ENCODE measurements at places on chromosomes 1 and 21.

- DNase-seq = no peak
Measured at GRCh38 chr1:57040811-57041210, 75.0 kb upstream of the C8B start.

DNA sequence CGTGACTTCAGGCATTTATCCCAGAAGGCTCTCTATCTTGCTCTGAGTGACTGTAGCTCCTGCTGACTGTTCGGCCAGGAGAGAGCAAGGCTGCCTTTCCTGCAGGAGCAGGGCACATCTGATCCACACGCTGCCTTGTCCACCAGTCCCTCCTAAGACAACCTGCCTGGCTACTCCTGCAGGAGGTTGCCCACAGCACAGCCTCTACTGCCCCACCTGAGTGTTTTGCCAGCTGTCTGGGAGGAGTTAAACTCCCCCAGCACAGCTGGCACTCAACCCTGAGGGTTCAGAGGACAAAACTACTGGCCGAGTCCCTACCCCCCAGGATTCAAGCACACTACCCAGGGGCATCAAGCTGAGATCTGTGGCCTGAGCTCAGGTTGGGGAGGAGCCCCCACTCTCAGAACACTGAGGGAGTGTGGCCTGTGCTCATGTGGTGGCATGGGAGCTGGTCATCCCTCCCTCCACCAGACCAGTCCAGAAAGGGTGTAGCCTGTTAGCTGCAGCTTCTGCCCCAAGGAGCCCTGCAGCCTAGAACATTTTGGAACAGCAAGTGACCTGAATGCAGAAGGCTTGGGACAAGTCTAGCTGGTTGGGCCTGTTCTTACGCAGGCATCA lies 237.3 kb downstream of the SLC44A5 start:
- DNase-seq = no peak

DNA sequence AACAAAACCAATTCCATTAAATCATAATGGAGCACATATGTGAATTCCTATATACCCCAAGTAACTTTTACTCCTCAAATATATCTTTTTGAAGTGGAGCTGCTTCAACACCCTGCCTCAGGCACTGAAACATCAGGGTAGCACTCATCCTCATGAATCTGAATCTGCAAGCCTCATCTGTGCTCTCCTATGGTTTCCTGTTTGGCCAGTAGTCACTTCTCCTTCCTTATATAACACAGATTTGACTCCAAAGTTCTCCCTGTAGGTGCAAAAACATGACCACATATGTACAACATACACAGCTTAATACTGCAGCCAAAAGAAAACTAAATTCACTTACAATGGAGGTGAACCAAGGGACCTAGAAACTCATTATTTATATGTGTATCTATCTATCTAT lies 7.2 kb downstream of the TRIT1 start:
- no peak for DNase-seq

DNA sequence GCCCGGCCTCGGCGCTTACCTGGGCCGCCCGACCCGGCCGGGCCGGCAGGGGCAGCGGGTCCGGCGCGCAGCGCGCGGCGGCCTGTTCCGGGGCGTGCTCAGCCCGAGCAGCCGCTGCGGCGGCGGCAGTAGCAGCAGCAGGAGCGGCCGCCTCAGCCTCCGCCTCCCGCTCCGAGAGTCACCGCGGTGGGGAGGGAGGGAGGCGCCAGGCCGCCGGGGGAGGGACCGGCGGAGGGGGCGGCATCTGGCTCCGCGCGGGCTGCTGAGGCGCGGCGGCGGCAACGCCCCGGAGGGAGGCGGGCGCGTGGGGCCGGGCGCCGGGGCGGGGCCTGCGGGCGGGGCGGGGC lies at the start of gene CTNNBIP1:
CTNNBIP1 (minus strand) TSS at position 194 of the 347 bp plus-strand sequence. CDS start 38,205 bp downstream, outside the sequence.
- no peak for DNase-seq

- DNase-seq = no peak
Measured at GRCh38 chr21:42538479-42539275, 25.0 kb downstream of the SLC37A1 start.

DNA sequence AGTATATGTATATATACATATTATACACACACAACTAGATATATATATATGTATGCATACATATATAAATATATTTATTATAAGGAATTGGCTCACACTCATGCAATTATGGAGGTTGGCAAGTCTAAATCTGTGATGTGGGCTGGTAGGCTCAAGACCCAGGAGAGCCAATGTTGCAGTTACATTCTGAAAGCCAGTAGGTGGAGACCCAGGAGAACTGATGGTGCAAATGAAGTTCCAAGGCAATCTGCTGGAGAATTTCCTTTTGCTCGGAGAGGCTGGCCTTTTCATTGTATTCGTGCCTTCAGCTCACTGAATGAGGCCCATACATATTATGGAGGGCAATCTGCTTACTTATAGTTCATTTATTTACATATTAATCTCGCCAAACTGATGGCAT lies 9.4 kb downstream of the IVL start:
- no peak for DNase-seq

DNA sequence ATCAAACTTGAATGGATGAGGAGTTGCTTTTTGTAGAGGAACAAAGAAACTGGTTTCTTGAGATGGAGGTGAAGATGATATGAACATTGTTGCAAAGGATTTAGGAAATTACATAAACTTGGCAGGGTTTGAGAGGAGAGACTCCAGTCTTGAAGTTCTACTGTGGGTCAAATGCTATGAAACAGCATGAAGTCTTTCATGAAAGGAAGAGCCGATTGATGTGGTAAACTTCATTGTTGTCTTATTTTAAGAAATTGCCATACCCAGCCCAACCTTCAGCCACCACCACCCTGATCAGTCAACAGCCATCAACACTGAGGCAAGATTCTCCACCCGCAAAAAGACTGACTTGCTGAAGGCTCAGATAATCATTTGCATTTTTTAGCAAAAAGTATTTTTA lies 52.2 kb downstream of the SIPA1L2 start:
- DNase-seq = no peak

DNA sequence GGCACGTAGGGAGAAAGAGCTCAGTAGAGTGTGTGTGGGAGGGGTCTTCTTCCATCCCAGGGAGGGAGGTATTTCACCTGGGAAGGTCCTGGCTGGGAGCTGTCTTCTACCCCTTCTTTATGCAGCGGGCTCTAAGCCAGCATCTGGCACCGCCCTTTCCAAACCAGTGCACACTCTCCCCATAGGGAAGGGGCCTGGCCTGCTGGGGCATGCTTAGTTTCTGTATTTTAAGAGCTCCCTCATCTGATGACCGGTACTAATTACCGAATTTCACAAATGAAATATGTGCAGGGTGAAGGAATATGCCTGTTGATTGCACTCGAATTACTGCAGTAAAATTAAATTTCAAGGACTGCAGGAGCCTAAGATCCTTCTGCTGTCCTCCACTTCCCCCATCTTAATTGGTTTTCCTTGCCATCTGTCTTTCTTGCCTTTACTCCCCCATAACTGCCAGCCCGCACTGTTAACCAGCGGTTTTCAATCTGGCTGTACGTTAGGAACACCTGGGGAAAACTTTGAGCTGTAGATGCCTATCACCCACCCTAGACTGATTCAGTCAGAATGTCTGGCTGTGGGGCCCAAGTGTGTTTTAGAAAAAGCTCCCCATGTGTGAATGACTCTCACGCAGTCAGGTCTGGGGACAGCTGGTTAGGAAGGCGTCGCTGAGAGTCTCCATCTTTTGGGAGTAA lies 20.1 kb downstream of the GALNT2 start:
- DNase-seq = no peak

GRCh38 chr1:21165646-21166045 lies 11.1 kb downstream of the EIF4G3 start:
- DNase-seq = no peak

- no peak for DNase-seq
Measured at GRCh38 chr1:60898413-60898812, 183.9 kb upstream of the NFIA start.

- DNase-seq = no peak
Measured at GRCh38 chr1:36591278-36591677, 108.6 kb upstream of the CSF3R start.

DNA sequence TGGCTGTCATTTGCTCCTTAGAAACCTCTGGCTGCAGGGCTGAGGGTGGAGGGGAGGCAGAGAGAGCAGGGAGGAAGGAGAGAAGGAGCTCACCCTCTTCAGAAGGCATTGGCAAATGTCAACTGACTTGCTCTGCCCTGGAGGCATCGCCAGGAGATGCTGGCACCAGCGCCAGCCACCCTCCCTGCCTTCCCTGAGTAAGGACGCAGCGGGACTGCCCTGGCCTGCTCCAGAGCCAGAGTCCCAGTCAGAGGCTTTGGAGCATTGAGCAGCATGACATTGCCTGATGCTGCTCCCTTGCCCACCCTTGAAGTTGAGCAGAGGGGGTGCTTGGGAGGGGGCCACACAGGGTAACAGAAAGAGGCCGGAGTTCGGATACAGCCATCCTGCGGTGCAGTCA lies 62.3 kb downstream of the DISP3 start:
- DNase-seq = no peak

GRCh38 chr1:17825273-17826164 lies 70.4 kb downstream of the ACTL8 start:
- DNase-seq = no peak
